ENCODE measurements at places on chromosomes 12 and 14.

- DNase-seq: no peak
Measured at GRCh38 chr12:3461391-3461790, 29.6 kb upstream of the PRMT8 start.

GRCh38 chr14:70881549-70882177, 25.6 kb upstream of the PCNX1 start:
- no peak for DNase-seq

DNA sequence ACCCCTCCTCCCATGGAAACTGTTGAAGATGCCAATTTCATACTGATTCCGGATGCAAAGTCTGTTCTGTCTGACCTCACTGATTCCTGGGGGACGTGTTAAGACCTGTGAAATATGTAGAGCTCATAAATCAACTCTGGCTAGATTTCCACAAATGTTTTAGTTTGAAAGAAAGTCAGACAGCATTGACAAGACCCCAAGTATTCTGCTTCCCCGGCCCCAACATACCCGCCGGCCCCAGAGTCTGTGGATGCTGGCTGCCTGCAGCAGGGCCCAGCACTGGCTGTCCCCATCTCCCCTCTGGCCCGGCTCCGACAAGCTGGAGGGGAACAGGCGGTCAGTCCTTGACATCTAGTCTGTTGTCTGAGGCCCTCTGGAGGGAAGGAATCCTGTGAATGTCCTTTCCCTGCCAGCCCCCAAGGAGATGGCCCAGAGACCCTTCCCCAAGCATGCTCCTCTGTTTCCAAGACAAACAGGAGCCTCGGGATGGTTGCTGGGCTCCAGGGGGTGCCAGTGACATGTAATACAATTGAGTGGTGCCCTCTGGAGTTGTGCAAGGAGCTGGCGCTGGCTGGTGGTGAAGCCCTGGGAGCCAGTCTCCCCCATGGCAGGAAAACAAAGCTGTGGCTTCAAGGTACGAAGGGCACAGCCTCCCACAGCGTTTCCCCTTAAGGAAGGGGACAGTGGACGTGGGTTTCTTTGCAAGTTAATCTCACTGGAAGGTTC, 22.3 kb downstream of the FBLN5 start:
- no peak for DNase-seq

DNA sequence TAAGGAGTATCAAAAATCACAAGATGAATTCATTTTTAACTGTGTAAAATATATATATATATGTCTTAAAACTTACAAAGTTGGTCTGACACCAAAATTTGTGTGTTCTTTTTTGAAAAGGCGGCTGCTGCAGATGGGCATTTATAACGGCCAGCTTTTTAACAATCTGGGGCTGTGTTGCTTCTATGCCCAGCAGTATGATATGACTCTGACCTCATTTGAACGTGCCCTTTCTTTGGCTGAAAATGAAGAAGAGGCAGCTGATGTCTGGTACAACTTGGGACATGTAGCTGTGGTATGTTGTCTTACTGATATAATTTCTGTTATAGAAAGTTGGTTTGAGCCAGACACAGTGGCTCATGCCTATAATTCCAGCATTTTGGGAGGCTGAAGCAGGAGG, 47.0 kb downstream of the TTC8 start:
- DNase-seq: no peak
